ENCODE measurements at places on chromosomes 4 and X. TPM values are rescaled to one million over a fixed set of nuclear protein-coding genes. Genes with fewer than 3 reads are reported as not detected.

GRCh38 chr4:1756079-1756478 is 34.8 kb downstream of the TACC3 start:
- no peak for DNase-seq

- peak; percentile 91 for DNase-seq
These were observed 61.0 kb downstream of the SEPSECS start for GRCh38 chr4:25098964-25099891.

- DNase-seq: no peak
These were observed 48.3 kb downstream of the ZAR1 start for GRCh38 chr4:48538358-48538757.

DNA sequence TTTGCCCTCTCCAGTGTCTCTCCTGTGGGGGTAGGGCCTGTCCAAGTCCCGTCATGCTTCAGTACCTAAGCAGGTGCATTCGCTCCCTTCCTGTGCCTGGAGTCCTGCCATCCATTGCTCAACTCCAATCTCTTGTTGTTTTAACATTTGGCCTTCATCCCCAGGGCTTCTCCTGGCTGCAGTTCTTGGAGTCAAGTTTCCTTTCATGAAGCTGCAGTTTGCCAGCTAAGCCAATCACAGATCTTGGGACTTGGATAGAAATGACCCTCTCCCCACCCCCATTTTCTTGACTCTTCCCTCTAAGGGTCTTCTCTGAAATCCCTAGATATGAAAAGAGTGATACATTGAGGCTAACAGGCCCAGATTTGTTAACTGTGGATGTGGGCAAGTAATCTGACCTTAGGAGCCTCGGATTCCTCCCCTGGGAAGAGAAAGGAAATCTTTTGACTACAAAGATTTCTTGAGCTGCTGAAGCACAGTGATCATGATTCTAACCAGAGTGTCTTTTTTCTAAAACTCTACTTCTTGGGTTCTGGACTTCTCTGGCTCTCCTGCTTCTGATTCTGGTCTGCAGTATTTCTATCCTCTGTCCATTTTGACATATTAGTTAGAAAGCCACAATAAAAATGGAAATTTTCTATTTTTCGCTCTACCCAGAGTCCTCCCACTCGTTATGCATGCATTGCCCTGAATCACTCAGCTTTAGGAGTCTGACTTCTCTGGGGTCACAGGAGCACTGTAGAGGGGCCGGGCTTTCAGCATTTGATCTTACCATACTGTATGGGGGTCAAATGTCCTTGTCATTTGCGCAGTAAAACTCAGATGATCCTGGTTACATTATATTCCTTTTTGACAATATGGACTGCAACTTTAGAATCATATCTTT is 61.0 kb downstream of the CHRNA9 start:
- DNase-seq: no peak

DNA sequence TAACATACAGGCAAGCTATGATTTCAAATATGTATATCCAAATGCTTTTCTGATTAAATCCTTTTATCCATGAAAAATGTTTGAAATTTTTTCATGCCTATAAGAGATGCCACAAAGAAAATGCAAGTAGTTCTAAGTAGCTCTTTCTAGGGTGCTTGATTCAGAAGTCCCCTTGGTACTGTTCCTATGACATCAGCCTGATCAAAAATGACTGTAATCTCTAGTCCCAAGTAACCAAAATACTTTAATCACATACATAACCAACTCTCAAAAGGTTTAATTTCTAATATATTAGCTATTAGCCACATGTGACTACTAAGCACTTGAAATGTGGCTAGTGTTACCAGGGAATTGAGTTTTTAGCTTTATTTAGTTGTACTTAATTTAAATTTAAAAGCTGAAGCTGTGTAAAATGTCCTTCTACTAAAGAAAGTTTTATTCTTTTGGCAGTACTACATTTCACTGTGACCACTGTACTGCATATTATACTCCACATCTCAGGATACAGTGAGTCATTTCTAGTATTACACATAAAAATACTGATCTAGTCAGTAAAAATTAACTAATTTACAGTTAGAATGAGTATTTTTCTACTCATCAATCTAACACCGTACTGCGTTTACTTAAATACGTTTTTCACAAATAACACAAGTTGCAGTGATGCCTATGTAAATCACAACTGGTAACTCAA is 33.9 kb downstream of the FBXW7 start:
- no peak for DNase-seq

DNA sequence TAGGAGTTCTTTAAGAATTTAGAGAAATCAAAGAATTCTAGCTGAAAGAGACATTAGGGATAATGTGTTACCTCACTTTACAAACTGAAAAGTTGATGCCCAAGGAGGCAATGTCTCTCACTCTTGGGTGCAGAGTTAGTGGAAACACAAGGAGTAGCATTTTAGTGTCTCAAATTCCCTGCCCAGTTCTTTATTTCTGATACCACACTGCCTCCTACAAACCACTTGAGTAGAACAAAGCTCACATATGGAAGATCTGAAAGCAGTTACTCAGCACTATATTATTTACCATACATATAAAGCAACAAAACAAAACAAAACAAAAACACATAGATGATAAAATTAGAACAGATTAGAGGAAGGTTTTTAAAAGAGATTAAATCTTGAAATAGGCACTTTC is 124.2 kb downstream of the REELD1 start:
- no peak for DNase-seq

DNA sequence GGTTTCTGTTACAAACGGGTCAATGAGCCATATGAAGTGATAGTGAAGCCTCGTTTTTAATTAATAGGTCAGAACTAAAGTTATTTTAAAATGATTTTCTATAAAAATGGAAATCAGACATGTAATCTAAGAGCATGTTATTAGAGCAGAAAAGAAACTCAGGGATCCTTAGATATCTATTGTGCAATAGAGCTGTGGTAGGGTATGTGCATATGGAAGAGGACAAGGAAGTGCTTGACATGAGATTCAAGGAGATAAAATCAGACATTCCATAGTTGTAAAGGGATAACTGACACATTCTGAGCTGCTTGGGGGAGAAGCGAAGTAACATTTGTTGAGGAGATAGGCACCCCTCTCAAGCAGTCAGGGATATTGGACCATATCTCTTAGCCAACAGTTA is 143.0 kb downstream of the AFF2 start:
- no peak for DNase-seq

- DNase-seq: no peak
These were observed 15.0 kb downstream of the RGN start for GRCh38 chrX:47093248-47093647.

DNA sequence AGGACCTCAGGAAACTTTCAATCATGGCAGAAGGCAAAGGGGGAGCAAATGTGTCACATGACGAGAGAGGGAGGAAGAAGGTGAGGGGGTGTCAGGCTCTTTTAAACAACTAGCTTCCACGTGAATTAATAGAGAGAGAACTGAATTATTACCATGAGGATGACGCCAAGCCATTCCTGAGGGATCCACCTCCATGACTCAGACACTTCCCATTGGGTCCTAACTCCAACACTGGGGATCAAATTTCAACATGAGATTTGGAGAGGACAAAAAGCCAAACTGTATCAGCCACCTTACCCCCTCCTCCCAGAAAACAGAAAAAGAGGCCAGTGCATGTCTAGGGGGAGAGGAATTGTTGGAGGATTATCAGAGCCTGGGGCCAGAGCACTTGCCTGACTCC is 40.4 kb upstream of the LAS1L start:
- DNase-seq: no peak

DNA sequence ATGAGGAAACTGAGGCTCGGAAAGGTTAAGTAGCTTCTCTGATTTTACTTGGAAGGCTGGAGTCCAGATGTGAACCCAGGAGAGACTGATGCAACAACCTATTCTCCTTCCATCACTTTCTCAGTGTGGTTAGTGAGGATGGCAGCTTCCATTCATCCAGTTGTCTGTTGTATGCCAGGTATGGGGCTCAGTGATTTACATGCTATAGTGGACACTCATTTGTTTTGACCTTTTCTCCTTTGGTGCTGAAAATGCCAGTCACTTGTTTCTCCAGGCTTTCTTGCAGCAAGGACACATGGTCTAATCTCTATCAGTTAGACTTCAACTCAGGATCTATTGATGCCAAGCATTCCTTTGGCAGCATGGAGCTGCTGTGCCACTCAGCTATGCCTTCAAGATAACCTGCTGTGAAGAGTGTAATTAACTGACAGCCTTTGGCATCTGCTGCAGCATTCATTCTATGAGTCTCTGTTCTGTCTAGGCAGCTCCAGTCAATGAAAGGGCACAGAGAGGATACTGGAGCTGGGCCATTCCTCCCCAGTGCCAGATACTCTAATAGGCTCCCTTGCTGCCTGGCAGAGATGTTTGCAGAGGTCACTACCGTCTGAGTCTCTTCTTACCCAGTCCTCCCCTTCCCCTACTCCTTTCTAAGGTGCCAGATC is 11.0 kb upstream of the CWH43 start:
- no peak for DNase-seq

- DNase-seq: no peak
These were observed 56.6 kb upstream of the C4orf54 start for GRCh38 chr4:99714179-99714578.

DNA sequence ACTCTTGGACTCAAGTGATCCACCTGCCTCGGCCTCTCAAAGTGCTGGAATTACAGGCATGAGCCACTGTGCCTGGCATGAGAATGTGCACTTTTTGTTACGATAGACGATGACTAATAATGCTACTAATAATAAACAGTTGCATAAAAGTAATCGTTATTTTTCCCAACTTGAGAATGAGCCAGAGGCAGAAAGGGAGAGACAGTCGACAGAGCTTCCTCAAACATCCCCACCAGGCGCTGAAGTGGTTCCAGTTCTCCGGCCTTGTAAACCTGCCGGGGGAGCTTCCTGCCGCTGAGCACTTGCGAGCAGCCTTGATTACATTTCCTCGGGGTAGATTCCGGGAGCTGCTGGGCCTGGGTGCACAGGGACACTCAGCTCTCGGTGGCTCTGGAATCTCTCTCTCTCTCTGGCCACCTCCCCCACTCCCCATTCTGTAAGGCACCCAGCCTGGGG is 8.9 kb upstream of the HTRA3 start:
- no peak for DNase-seq

GRCh38 chr4:158544141-158544540 is 22.5 kb downstream of the RXFP1 start:
- no peak for DNase-seq

DNA sequence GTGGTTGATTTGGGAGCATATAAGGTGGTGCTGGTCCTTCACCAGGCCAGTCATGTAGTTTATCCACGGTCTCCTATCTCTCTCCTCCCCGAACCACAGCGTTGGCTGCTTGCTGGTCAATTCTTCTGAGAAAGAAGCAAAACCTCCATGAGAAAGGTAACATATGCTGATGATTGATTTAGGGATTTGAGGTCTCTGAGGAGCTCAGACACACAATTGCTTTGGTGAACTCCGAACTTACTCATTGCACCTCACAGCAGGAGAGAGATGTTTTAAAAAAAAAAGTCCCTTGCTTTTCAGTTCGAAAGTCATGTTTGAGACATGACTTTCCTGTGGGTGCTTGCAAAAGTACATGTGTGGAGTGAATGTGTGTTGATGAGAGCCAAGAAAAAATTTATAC is 100.2 kb downstream of the TSPAN7 start:
- no peak for DNase-seq

GRCh38 chr4:84159762-84160161 is 339.3 kb downstream of the NKX6-1 start:
- DNase-seq: no peak

GRCh38 chr4:71648448-71648847 is 135.4 kb downstream of the GC start:
- DNase-seq: no peak

DNA sequence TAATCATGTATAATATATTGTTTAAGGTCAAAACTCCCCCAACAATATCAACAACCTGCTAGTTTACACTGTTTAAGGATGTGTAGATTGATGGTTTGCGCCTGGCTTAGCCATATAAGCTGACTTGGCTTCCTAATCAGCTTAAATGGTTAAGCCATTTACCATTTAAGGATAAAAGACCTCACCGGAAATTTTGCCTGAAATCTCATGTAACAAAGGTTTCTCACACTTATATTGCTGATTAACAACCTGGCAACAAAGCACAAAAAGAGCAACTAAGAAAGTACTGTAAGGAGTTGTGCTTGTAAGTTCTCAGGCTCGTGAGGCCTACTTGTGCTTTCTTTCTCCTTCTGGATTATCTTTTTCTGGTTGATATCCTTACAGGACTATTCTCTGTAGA is 485.2 kb downstream of the GABRG1 start:
- no peak for DNase-seq

DNA sequence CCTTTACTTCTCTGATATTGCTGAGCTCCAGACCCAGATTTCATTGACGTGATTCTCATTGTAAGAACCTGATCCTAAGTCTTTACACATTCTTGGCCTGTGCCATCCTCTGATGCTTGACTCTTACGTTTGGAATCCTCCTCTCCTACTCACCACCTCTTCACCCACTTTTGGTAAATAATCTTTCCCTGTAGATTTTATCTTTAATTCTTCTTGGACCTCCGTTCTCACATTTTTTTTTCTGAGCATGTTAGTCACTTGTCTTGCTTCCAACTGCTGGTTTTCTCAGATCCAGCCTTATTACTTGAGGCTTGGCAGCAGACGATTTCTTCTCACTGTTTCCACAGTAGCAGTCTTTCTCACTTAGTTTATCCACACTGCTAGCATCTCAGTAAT is 12.4 kb upstream of the SH3RF1 start:
- no peak for DNase-seq

- DNase-seq: no peak
These were observed 426.4 kb upstream of the RPS6KA3 start for GRCh38 chrX:20693078-20693477.

GRCh38 chrX:134377537-134377936 is 82.4 kb upstream of the HPRT1 start:
- no peak for DNase-seq

DNA sequence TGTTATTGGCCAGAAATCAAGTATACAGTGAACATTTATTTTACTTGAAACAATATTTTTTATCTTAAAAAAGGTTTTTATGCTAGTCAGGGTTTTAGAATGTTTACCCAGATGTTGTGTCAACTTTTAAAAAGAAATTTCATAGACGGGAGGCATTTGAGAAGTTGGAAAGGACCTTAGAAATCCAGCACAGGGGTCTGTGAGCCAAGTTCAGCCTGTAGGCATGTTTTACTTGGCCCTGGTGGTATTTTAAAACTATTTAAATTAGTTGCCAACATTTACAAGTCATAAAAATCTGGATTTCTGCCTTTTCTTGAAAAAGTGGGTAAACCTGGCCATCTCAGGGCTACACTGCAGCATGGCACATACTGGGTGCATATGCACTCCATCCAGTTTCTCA is 25.5 kb upstream of the FHL1 start:
- no peak for DNase-seq

DNA sequence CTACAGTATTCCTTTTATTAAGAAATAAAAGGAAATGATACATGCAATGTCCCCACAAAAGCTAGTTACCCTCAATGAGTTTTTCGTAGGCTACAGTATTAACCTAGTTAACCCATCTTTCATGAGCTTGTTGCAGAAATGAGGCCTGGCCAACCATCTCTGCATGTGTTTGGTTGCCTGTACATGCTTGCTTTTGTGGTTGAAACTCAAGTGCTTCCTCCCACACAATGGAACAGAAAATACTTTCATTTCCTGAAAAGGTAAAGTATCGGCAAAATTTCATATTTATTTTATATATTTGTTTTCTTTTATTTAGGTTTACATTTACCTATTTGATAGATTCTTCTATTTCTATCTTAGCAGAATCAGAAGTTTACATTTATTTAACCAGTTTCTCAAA is 214.6 kb upstream of the FAM241A start:
- no peak for DNase-seq

The SLC6A14 gene
- not detected for total RNA-seq

The IL21 gene
- total RNA-seq: not detected

The GABRG1 gene
- total RNA-seq: 0.05 TPM

The LRCH2 gene
- total RNA-seq: 6.1 TPM

The CFAP99 gene
- total RNA-seq: not detected

The RTL5 gene
- 10.7 TPM for total RNA-seq

The DMP1 gene
- total RNA-seq: not detected

The ARHGAP36 gene
- not detected for total RNA-seq

The ANXA5 gene
- 547 TPM for total RNA-seq
